ENCODE measurements at places on chromosomes 12 and 14. TPM values are rescaled to one million over a fixed set of nuclear protein-coding genes. Genes with fewer than 3 reads are reported as not detected.

Gene TMEM179
- total RNA-seq: not detected

Gene ACRBP
- total RNA-seq: 0.49 TPM

Gene SYT10
- total RNA-seq: not detected

Gene CLEC4C
- total RNA-seq: not detected

Gene GEMIN2
- total RNA-seq: 41.6 TPM

Gene OR11H7
- not detected for total RNA-seq

Gene TAS2R9
- total RNA-seq: 0.09 TPM
